OCI-LY7 (cell line): ENCODE measurements at places on chromosomes 4 and X. TPM values are rescaled to one million over a fixed set of nuclear protein-coding genes. Genes with fewer than 3 reads are reported as not detected.

The SLC10A7 gene
- 18.9 and 22.4 TPM in 2 replicates for total RNA-seq

The NPY5R gene
- total RNA-seq: not detected in 2 replicates

- no peak for DNase-seq
These were observed 102.0 kb upstream of the LSM6 start for GRCh38 chr4:146073517-146073916.

DNA sequence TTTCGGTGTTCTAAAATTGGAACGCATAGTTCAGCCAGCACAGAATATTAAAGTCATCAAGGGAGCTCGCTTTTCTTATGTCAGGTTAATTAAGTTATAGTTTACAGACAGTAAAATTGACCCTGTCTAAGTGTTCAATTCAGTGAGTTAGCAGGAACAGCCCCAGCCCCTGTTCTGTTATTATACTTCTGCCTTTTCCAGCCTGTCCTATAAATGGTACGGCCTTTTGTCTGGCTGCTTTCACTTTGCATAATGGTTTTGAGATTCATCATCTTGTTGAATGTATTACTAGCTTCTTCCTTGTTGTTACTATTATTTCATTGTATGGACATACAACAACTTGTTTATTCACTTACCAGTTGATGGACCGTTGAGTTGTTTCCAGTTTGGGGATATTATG, 9.5 kb downstream of the CXCL13 start:
- no peak for DNase-seq

- no peak for DNase-seq
These were observed 254.7 kb upstream of the AR start for GRCh38 chrX:67289055-67289499.
